ENCODE measurements at places on chromosomes 6 and 20. TPM values are rescaled to one million over a fixed set of nuclear protein-coding genes. Genes with fewer than 3 reads are reported as not detected.

- DNase-seq: no peak
Observed at GRCh38 chr6:40760887-40761286, 173.7 kb upstream of the LRFN2 start.

DNA sequence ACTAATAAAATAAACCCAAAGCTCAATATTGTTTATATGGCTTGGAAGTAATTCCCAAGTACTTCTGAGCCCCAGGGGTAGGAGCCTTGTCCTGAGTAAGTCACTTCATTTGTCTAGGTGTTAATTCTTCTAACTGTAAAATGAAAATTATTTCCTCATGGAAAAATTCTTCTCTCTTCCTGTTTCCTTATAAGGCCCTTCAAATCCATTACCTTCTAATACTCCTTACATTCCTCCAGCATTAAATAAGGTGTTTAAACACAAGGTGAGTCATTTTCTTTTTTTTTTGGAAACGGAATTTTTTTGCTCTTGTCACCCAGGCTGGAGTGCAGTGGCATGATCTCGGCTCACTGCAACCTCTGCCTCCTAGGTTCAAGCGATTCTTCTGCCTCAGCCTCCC is 41.9 kb downstream of the PRR18 start:
- no peak for DNase-seq

- DNase-seq: no peak
Observed at GRCh38 chr6:163414117-163414945, at the start of gene QKI. TSS of gene QKI (plus strand) at chr6:163414718. CDS start at chr6:163415194, 476 bp downstream.

CNBD2 gene
- polyA plus RNA-seq: 1.7 TPM

- no peak for DNase-seq
Observed at GRCh38 chr20:8532169-8532568, 400.1 kb downstream of the PLCB1 start.

DNA sequence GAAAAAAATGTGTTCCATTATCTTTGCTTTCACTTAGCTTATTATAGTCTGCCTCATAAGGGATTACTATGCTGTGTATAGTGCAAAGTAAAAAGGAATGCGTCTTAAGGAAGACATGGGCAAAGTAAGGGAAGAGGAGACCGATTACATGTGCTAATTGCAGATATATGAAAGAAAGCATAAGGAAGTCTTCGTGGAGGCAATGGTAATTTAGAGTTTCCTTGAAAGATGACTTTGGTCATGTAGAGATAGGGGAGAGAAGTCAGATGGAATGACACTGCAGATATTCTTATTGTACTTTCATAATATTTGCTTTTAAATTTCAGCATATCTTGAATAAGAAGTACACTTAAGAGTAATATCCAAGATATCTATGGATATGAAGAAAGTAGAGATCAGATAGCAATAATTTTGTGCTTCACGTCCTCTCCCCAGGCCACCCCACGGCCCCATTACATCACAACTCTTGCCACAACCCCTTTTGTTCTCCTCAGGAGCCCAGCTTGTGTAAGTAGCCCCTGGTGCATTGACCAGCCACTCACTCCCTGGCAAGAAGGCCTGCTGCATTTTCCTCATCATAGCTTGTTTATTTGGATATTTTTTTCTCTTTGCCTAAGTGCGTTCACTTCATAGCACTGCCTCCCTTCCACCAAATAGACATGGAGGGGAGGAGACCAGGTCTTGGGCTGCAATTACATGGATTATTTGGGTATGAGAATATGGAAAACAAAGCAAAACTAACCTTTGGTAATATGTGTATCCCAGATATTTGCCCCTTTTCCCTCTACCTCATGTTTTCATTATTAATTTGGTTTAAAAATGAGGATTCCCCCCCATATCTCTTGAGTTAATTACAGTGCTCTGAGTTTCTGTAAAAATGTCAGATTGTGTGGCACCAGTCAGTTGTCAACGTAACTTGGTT is 30.7 kb upstream of the COL10A1 start:
- no peak for DNase-seq

DNA sequence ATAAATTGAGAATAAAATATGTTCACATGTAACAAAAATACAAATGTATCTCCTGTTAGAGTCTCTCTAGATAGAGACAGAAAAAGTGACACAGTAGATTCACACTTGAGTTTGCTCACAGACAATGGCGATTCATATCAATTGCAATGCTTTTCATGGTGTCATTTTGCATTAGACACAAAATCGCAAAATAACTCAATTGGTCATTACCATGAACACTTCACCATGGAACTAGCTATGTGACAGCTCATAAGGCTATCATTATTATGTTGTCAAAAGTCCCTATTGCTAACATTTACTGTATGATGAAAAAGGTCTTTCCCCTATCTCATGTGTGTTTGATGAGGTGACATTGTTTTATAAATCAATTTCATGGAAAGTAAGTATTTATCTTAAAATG is 249.5 kb upstream of the AGPAT4 start:
- no peak for DNase-seq

DNA sequence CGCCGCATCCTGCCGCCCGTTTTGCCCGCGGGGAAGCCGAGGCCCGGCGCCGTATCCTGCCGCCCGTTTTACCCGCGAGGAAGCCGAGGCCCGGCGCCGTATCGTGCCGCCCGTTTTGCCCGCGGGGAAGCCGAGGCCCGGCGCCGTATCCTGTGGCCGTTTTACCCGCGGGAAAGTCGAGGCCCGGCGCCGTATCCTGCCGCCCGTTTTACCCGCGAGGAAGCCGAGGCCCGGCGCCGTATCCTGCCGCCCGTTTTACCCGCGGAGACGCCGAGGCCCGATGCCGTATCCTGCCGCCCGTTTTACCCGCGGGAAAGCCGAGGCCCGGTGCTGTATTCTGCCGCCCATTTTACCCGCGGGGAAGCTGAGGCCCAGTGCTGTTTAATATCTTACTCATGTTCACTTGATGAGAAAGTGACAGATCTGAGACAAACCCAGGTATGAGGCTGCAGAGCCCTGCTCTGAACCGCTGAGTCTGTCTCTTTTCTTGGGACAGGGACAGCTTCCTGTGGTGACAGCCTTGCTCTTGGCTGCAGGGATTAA is 129.4 kb downstream of the CDH26 start:
- no peak for DNase-seq

- DNase-seq: no peak
Observed at GRCh38 chr20:6094063-6094462, 28.8 kb downstream of the FERMT1 start.

PPP1R3G gene
- 0.39 TPM for polyA plus RNA-seq

Data from BJ (cell line).